ENCODE measurements at places on chromosomes 7 and 10. TPM values are rescaled to one million over a fixed set of nuclear protein-coding genes. Genes with fewer than 3 reads are reported as not detected.

Gene SH2D4B
- not detected for total RNA-seq

Gene SPRN
- 0.05 TPM for total RNA-seq

Gene AKR1C1
- total RNA-seq, result 0.30 TPM

Gene ABCB1
- total RNA-seq, result 42.0 TPM

Gene SPDYE9
- not detected for total RNA-seq

Gene CYP17A1
- total RNA-seq, result not detected

Gene RFC2
- 41.6 TPM for total RNA-seq

Gene PRR15
- total RNA-seq, result 0.30 TPM

Gene ADCY1
- total RNA-seq, result 0.07 TPM

Gene TRIM56
- 11.8 TPM for total RNA-seq

Gene CALD1
- total RNA-seq, result 120 TPM

Gene CTAGE15
- not detected for total RNA-seq

Gene MACROH2A2
- total RNA-seq, result 1.1 TPM

Gene AMZ1
- total RNA-seq, result not detected

Gene DNAH11
- 4.6 TPM for total RNA-seq

Gene C7orf57
- 0.15 TPM for total RNA-seq

Gene HTRA1
- total RNA-seq, result 50.4 TPM

All from mammary microvascular endothelial cell (primary cell).